ENCODE measurements at places on chromosomes 4 and X.

- DNase-seq = no peak
Observed at GRCh38 chrX:41858161-41858775, 65.1 kb downstream of the CASK start.

DNA sequence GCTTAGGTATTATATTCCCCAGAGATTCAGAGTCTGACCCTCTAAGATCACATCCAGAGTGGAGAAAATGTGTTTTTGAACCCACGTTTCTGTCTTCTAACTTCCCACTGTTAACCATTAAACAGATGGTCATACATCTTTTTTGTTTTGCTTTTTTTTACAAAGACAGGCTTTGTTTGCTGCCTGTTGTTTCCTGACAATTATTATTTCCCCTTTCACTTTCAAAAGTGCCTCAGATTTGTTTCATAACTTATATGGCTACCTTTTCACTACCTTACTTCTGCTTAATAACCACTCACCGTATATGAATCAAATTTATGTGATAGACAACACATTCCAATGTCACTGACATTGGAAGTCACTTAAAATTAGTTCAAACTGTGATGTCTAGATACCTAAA, 142.2 kb downstream of the HS3ST1 start:
- no peak for DNase-seq

DNA sequence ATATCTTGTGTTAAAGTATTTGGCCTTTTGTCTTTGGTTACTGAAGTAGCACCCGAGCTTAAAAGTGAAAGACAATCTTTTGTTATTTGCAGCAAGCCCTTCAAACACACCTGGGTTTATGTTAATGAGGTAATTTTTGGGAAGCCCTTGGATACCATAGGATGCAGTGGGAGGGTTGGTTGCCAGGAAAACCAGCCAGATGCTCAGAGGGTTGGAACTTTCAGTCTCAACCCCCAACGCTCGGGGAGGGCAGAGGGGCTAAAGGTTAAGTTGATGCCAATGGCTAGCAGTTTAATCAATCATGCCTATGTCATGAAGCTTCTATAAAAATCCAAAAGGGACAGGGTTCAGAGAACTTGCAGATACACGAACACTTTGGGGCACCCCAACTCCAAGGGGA, 17.2 kb upstream of the GPR173 start:
- no peak for DNase-seq

DNA sequence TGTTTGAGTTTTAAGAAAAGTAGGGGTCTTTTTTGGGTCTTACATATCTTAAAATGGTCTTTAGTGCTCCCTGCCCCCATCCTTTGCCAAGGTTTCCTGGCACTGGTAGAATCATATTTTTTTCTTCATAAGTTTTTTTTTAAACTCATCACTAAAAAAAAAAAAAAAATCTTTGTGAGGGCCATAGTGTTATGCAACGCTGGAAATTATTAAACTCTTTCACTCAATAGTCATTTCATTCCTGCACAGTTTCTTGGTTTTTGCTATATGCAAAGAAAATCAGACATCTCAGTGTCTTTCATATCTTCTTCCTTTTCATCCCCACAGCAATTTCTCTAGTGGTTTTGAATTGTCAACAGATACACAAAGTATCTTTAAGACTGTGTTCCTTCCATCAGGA, 95.6 kb downstream of the TMA16 start:
- DNase-seq = no peak

DNA sequence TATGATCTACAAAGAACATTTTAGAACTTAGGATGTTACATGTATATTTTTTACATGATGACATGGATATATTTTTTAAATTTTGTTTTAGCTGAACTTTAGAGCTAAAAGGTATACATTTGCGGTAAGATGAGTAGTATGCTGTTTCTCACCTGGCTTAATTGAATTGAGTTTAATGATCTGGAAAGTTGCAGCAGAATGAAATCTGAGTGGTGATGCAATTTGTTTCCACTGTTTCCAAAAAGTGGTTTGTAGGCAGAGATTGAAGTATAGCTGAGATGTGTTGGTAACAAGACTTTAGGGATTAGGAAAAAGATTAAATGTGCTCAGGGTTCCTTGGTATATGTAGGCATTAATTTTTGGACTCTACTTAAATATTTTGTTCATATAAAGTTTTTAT, 68.1 kb downstream of the HPF1 start:
- DNase-seq = no peak

DNA sequence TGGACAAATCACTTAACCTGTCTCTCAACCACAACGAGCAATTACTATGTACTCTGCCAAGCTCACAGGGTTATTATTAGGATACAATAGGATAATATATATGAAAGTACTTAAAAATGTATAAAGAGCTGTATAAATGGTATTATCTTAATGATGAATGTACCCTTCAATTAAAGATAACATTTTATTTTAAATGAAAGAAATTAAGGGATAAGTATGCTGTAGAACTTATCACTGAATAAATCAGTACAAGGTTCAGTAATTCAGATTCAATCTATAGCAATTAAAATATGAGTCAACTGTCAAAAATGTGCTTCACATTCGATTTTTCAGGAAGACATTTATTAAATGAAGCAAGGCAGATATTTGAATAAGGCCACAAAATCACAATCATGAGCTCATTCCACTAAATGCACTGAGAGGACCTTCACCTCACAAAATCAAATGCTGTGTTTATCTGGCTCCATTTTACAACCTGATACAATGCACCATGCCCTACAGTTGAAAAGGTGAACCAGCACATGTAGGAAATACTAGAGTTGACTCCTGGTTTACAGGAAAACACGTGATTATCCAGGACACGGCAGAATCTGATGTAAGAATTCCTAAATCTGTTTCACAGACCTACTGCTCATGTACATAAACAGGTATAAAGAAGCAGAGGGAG, 4.4 kb downstream of the LRCH2 start:
- DNase-seq = no peak

DNA sequence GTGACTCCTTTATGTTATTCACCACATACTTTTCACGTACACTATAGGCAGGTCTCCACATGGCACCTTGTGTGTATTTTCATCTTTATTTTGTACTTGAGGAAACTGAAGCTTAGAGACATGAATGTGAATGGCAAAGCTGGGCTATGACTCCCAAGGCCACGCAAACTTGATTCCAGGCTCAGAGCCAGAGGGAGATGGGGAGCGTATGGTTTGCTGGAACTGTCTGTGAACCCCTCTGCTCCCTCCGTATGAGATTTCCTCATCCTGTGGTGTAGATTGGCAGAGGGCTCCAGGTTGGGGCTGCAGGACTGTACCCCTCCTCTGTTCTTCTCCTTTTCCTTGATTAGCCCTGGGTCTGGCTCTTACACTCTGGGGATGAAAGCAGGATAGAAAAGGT, 16.1 kb upstream of the STARD8 start:
- DNase-seq = no peak

DNA sequence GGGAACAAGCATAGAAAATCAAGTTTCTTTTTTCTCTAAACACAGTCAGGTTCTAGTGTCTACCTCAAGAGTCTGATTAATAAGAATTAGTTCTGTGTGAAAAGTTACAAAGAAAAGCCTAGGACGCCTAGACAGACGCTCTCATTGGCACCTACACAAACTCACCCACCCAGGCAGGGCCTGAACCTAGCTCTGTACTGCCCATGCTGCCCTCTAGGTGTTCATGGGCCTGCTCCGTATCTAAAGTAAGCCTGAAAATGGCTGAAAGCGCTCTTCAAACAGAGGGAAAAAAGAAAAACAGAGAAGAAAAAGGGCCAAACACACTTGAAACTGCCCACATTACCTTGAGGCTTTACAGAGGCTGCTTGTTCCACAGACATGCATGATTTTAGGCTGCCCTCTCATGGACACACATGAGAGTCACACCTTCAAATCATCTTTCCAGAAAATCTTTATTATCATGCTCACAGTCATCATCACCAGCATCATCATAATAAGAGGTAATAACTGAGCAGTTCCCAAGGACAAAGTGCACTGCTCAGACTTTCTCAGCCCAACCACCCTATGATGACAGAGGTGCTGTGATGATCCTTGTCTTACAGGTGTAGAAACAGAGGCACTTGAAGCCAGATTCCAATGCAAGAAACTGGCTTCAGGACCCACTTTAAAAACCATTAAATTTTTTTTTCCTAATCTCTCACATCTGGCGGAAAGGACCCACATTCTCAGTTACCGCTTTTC, 49.6 kb downstream of the MAP7D2 start:
- peak; percentile 37 for DNase-seq

- DNase-seq = no peak
Observed at GRCh38 chr4:91746551-91746950, 557.2 kb upstream of the GRID2 start.

GRCh38 chr4:88928852-88929251, 128.1 kb downstream of the FAM13A start:
- DNase-seq = no peak

- DNase-seq = peak; percentile 8
Observed at GRCh38 chr4:92600638-92601037, 296.9 kb downstream of the GRID2 start.

DNA sequence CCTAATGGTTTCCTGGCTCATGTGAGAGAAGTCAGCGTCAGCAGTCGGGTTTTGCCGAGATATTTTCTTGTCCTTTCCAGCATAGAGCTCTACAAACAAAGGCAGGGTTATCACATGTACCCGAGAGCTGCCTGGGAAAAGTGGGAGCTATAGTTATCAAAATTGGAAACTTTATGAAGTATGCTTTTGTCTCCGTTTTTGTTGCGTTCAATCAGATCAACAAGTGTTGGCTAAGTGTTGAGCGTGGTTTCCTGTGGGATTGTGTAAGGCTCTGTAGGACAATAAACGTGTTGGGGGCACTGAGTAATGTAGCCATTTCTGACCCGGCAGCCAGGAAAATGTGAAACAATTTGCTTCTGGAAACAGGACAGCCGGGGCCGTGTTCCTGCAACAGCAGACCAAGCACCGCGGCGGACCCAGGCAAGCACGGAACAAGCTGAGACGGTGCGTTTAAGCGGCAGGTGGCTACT, at the start of gene BMX:
Gene BMX (plus strand): TSS at position 311 of the 470 bp plus-strand sequence. CDS start 7,547 bp downstream, outside the sequence.
- DNase-seq = no peak

GRCh38 chrX:20412871-20413486, 146.3 kb upstream of the RPS6KA3 start:
- no peak for DNase-seq

- no peak for DNase-seq
Observed at GRCh38 chr4:83108101-83108861, 6.2 kb downstream of the PLAC8 start.

- no peak for DNase-seq
Observed at GRCh38 chr4:136121426-136121825, 1410.9 kb downstream of the PCDH18 start.

DNA sequence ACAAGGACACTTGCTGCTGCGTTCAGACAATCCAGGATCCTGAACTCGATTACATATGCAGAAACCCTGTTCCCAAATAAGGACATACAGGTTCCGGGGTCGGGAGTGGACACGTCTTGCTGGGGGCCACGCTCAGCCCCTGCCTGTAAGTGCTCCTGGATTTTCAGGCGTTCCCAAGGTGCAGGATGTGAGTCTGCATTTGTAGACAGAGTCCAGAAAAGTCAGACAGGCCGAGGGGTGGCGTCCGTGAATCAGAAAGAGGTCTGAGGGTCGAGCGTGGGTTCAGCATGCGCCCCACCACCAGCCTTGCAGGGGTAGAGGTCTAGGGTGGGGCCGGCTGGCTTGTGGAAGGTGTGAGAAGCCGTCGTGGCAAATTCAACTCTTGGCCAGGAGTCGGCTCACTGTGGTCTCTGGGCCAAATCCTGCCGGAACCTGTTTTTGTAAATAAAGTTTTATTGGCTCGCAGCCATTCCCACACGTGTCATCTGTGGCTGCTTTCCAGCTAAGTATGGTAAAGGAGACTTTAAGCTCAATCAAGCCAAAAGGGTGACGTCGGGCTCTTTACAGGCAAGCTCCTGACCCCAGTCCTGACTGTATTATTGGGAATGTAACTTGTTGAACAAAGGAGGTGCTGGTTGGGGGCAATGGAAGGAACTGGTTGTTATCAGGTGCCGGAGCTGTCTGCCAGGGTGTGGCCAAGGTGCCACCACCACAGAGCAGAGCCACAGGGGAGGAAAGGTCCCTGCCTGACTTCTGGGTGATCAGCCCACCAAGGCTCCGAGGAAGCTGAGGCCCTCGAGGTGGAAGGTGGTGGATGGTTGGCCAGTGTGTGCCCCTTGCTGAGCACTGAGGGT, 7.4 kb downstream of the DOK7 start:
- no peak for DNase-seq

DNA sequence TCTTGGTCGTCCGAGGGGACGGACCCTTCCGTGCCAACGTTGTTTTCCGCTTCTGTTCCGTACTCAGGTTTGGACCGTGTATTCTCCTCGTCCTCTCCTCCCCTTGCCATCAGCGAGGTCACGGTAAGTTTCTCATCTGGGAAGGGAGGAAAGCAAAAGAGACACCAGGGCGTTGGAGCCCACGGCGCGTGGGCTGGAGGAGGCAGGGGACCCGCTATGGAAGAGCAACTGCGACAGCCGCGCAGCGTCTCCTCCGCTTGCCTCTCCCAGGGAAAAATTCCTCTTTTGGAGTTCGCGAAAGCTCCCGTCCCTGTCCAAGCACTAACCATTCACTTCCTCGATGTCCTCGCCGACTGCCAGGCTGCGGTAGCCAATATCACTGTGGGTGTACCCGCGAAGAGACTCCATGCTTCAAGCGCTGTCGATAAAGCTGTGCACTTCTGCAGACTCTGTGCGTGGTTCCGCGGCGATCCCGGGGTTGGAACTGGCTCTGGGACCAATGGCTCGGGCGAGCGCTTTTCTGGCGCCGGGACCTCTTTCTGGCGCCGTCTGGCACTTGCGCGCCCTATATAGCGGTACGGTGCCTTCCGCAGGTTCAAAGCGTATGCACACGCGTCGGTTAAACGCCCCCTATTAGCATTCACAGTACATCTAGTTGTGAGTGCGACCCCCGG, at the start of gene ESX1:
Gene ESX1 (minus strand): TSS at position 492 of the 674 bp plus-strand sequence. CDS start 84 bp downstream, at position 408.
- DNase-seq = no peak
